HEK293T (cell line): ENCODE measurements at places on chromosomes 16 and 17.

DNA sequence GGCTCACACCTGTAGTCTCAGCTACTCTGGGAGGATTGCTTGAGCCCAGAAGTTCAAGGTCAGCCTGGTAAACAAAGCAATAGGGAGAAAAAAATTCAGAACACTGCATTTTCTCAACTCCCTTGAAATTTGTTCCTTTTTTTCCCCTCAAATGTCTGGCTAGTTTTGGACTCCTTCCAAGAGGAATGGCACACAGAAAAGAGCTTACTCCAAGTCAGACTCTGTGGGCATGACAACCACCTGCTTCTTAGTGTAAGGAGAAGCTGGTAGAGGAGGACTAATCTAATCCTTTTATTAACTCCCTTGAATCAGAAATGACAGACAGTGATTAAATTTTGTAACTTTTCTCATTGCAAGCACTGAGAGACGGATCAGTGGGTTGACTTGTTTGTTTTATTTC lies 27.9 kb upstream of the HYDIN start:
- no peak for DNase-seq

GRCh38 chr16:79037521-79038373 lies 562.8 kb downstream of the MAF start:
- no peak for DNase-seq

GRCh38 chr16:84597931-84598351 lies 19.9 kb downstream of the COTL1 start:
- DNase-seq = no peak

GRCh38 chr17:41026715-41027471 lies at the start of gene KRTAP1-5:
Gene KRTAP1-5 (minus strand): TSS chr17:41027208. CDS start chr17:41027155, 53 bp downstream.
- no peak for DNase-seq

DNA sequence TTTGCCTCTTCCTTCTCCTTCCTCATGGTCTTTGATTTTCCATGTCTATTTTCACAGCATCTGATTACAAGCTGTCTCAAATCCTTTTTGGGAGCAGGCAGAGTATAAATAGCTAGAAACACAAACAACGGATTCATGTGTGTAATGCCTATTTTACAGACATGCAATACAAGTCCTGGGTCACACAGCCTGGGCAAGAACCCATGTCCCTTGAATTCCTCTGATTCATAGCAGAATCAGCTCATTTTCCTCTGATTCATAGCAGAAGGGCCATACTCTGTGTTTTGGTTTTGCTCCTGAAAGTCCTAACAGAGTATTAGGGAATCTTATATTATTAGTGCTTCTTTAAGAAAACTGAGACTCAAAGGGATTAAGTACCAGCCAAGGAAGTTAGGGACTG lies 71.3 kb downstream of the IRX5 start:
- no peak for DNase-seq

DNA sequence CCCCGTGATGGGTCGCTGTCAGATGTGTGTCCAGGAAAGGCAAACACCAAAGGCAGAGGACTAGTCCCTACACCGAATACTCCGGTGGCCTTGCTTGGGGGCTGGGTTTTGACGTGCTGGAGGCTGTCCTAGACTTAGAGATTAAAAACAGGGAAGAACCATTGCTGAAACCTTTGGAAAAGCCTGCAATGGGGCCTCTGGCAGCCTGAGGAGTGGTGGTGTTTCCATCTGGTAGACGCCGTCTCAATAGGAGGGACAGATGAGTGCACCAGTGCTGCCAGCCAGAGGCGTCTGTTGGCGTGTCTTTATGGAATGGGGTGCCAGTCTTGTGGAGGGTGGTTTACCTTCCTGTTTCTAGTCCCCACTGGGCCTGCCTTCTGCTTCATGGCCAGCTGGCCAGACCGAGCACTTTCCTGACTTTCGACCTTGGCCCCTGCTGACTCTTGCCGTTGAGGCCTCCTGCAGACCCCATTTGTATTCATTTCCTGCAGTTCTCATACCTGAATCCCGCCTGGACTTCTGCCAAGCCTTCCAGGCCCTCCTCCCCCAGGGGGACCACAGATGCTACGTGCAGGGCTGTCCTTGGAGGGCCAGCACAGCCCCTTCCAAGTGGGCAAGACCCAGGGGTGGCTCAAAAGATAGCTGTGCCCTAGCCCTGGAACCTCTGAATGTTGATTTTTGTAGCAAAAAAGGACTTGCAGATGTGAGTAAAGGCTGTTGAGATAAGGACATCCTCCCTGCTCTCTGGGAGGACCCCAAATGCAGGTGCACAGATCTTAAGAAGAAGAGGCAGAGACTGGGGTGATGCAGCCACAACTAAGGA lies 1.9 kb upstream of the DNASE1 start:
- DNase-seq = no peak

- DNase-seq = no peak
These were observed 996 bp downstream of the SLC25A10 start for GRCh38 chr17:81713004-81713555.

DNA sequence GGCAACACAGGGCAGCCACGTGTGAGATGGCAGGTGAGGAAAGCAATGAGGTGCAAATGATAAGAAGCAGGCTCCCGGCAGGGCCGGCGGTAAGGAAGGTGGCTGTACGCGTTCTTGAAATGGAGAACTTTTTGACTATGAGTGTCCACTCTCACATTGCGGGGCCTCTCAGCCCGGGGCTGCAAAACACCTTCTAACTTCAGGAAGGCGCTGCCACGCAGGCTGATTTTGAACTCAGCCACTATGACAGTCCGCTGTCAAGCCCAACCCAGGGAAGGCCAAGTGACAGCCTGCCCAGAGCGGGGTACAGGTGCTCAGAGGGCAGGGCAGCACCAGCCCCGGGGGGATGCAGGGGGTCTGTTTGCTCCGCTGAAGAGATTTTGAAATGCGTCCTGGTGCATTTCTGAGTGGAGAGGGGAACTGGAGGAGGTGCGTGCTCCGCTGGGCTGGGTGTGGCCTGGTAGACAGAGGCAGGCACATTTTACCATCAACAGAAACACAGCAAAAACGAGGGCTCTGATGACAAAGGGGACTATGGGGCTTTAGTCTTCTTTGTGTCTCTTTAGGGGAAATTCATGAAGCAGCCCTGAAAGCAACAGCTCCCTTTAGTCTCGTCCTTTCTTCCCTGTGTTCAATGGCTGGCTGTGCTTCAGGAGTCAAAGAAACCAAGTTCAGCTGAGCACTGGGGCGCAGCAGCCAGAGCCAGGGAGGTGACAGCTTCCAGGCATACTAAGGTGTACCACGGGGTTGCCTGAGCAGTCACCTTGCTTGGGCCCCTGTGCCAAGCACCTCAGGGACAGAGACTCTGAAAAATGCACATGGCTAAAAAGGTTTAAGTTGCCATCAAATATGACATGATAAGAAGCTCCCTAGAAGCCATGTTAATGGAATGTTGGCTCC lies 14.6 kb upstream of the SREBF1 start:
- no peak for DNase-seq

DNA sequence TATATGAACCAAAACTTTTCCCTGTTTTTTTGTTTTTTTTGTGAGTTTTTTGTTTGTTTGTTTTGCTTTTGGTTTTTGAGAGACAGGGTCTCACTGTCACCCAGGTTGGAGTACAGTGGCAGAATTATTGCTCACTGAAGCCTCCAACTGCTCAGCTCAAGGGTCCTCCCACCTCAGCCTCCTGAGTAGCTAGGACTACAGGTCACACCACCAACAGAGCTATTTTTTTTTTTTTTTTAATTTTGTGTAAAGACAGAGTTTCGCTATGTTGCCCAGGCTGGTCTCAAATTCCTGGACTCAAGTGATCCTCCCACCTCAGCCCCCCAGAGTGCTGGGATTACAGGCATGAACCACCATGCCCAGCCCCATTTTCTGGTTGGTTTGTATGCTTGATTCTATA lies 28.6 kb downstream of the CMTM4 start:
- no peak for DNase-seq

DNA sequence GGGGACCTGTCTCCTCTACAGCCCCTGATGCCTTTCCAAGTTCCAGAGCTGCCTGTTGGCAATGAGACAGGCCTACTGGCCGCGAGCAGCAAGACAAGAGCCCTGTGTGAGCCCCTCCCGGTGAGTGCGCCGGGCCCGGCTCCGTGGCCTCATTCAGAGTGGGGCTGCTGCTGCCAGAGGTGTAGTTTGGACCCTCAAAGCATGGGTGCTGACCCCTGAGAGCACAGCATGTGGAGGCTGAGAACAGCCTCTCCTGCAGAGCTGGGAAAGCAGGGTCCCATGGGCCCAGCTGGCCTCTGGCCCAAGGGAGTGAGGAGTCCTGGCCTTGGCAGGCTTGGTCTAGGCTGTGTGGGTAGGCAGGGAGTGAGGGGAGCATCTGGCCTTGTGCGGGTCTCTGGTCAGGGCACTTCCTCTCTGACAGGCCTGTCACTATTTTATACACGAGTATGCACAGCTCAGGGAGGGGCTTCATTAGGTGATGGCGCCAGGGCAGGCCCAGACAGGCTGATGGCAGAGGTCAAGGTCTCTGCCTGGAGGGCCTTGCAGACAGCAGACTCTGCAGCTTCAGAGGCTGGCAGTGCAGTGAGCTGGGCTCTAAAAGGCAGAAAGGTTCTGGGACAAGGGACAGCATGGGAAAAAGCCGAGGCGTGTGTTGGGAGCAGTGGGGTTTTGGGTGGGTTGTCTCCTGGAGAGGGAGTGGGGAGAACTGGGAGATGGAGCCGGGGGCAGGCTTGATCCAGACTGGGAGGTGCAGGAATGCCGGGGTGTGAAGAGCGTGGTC lies 43.4 kb downstream of the ADCY7 start:
- no peak for DNase-seq

- DNase-seq = no peak
These were observed 41.1 kb upstream of the SOX9 start for GRCh38 chr17:72079700-72080099.

DNA sequence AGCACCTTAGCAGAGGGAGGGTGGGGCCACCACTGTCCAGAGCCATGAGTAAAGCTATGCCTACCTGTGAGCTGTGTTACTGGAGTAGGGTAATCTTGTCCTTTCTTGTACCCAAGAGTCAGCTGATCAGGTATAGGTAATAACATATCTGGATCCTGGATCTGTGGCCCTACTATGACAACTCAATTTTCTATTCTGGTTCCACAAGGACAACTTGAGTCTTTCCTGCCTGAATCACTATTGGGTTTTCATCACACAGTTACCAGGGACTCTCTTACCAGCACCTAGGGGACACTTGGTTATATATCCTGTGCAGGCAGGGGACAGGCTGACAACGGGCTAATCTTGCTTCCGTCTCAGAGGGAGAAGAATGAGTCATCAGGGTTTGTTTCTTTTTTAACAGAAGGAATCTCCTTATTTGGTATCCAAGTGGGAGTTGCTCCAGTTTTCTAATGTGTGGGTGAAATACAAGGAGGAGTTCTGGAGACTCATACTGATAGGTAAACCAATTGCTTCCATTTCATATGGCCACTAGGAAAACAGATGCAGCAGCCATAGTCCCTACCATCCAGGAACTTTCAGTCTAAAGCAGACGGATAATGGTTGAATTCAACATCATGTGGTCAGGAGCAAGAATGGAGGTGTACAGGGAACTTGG lies 6.8 kb downstream of the ZNF267 start:
- DNase-seq = no peak

DNA sequence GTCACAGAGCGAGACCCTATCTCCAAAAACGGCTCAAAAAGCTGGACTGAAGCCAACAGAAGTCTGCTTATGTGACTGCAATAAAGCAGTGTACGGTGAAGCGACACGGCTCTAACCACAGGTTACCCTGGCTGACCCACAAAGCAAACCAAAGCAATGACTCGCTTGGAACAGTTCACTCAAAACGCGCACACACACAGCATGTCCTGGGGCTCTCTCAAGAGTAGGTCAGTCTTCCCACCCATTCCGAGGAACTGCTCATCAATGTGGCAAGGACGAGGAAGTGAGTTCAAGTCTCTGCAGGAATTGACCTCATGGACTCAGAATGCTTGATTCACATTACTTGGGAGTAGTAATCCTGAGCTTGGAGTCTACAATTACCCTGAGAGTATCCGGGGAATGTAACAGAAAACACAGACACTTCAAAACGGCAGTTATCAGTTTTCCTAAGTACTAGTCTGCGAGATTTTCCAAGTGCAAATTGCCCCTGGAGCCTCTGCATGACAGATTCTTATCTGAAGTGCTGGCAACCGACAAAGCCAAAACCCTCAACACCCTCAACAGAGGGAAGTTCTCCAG lies 25.4 kb downstream of the PELP1 start:
- DNase-seq = no peak

DNA sequence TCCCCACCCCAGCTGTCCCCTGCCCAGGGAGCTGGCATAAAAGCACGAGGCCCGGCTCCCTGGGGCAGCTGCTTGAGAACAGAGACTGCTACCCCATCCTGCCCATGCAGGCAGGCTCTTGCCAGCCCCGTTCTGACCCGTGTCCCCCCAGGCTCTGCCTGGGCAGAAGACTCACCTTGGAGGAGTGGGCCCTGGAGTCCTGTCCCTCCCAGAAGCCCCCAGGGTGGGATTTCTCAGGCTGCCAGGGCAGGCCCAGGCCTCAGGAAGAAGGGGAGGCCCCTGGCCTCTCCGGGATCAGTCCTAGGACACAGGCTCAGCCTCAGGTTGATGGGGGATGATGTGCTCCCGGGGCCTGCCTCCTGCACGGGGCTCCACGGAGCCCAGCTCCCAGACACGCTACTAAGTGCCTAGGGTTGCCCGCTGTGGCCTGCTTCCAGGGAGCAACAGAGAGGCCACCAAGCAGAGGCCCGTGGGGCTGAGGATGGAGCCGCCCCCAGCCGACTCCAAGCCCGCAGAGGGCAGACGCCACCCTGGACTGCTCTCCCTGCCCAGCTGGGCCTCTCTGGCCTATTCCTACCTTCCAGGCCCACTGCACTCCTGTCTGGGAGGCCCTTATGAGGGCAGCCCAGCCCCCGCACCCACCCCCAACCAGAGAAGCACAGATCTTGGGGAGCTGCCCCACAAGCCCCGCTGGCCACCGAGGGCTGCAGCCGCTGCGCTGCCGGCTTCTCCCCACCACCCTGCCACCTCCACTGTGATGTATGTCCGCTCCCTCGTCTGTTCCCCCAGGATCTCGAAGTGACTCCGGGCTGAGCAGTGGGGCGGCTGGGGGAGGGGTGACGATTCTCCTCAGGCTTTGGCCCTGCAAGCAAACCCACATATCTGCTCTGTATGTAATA lies 1.7 kb downstream of the NME3 start:
- DNase-seq = no peak

- DNase-seq = no peak
These were observed 119.0 kb downstream of the SPECC1 start for GRCh38 chr17:20128036-20128667.

DNA sequence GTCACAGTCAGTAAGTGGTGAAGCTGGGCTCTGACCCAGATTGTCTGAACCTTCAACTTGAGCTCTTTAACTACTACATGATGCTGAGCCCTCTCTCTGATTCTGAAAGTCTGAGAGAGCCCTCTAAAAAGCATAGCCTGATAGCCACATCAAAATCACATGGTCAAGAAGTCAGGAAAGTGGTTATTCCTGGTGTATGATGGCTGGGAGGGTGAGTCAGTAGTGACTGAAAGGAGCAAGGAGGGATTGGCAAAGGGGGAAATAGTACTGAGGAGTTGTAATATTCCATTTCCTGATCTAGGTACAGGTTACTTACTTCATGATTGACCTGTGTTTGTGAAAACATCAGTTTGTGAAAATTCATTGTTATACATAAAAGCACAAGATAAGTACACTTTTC lies 89.1 kb downstream of the SSH2 start:
- DNase-seq = no peak
